ENCODE measurements at places on chromosomes 6 and 20.

- no peak for DNase-seq
Observed at GRCh38 chr6:148347441-148348054, 4.9 kb downstream of the SASH1 start.

GRCh38 chr20:33415948-33416347, 14.6 kb upstream of the CDK5RAP1 start:
- DNase-seq = no peak

GRCh38 chr20:51425347-51426106, 117.0 kb downstream of the NFATC2 start:
- no peak for DNase-seq

- no peak for DNase-seq
Observed at GRCh38 chr6:102670735-102671134, 1277.2 kb downstream of the GRIK2 start.

GRCh38 chr6:3220366-3220765, 7.1 kb downstream of the TUBB2B start:
- DNase-seq = no peak

- DNase-seq = no peak
Observed at GRCh38 chr6:1424306-1424927, 35.0 kb downstream of the FOXF2 start.

- peak; percentile 28 for DNase-seq
Observed at GRCh38 chr6:137415127-137415833, 78.9 kb downstream of the OLIG3 start.

DNA sequence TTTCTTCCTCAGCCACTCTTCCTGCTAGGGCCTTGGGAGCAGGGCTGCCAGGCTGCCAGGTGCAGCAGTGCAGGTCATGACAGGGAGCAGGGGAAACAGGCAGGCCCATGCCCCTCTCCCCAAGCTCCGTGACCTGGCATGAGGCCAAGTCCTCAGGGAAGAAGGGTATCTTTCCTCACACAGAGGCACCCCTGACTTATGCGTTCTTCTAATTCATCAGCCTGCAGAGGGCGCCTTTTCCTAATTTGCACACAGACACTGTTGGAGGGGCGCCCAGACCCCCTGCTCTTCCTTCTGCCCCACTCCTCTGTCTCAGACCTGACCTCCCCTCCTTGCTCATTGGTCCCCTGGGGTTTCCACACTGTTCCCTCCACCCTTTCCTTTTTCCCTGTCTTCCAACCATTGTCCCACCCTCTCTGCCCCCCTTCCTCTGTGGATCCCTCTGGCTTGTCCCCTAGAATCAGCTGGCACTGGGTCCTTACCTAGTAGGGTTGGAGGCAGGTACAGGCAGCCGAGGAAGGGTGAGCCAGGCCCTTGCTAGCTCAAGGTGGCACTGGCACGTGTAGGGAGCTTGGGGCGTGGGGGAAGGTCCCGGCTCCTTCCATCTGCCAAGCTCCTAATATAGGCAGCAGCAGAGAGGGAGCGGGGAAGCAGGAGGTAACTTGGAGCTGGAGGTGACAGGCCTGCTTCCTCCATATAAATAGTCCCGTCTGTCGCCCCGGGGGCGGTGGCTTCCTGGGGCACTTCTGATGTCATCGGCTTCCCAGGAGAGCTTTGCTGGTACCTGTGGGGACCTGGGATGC, 154.9 kb upstream of the MLN start:
- DNase-seq = no peak

- no peak for DNase-seq
Observed at GRCh38 chr20:50438986-50439407, 71.2 kb upstream of the PTPN1 start.

- DNase-seq = no peak
Observed at GRCh38 chr20:45459606-45460005, 9.9 kb upstream of the WFDC2 start.

DNA sequence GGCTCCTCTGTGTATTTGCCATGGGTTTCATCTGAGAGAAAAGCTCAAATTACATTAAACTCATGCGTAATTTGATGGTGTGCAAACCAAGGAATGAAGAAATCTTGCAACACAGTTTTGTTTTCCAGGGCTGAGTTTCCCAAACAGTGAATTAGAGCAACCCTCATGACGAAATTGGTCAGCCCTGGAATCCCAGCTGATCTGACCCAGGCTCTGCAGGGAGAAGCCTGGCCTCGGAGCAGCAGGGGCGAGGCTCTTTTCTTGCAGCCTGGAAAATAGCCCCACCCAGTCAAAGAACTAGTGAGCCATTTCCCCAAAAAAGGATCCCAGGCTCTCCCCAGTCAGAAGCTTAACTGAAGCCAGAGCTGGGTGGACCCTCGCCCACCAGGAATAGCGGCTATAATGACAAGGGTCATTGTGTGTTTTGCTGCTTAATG, 107.3 kb upstream of the SNX9 start:
- peak; percentile 81 for DNase-seq

DNA sequence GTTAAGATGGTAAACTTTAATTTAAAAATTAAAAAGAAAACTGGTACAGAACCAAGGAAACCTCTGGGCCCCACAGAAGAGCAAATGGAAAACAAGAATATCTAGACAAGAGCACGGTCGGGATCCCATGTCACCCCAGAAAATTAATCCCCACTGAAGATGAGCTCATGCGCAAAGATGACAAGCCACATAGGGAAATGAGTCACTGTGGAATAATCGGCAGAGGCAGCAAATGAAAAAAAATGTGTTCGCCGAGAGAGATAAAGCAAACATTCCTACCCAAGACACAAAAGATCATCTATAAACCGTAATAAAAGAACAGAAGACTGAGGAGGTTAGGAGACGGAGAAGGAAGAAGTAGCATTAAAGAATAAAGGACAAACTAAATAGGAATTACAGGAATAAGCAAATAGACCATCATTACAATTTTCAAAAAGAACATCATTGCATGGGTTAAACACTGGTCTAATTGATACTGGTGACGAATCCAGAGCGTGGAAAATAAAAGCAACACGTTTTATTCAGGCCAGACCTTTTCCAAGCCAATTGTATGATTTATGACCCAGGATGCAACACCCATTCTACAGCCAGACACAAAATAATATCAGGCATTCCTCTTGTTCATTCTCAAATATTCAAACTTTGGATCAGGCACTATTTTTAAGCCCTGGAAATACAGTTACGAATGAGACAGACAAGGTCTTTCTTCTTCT, 138.0 kb upstream of the ARID1B start:
- DNase-seq = no peak

DNA sequence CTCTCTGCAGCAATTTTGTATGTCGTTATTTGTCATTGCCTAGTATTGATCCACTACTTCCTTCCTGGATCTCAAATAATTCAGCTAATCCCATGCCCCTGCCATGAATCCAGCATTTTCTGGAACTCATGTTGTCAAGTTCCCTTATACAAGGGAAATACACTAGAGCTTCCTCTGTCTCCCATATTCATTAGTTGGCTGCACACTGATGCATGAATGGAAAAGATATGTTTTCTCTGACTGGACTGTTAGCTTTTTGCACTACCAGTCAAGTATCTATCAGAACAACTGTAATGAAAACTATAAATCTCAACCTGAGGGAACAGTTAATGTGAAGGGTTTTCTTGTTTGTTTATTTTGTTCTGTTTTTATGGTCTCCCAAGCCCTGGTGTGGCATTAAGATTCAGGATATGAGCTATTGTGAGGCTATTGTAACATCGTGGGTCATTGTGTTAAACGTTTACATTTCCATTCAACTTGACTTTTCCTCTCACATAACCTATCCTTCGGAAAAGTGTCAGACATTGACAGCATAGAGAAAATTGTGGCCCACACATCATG, 102.5 kb upstream of the FAM8A1 start:
- DNase-seq = no peak

DNA sequence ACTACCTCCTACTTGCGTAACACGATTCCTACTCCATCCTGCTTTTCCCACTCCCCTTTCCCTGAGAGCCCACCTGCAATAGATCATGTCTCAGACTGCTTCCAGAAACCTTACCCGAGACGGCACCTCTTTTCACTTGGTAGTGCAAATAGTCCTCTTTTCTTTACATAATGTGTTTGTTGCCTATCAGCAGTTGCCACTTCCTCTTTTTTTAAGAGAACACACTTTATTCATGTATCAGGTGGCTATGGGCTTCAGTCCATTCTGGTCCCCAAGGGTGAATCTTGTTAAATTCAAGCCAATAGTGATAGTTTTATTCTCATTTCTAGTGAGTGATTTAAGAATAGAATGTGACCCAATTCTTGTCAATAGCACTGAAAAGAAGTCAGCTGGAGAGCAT, 57.7 kb upstream of the FERMT1 start:
- no peak for DNase-seq

DNA sequence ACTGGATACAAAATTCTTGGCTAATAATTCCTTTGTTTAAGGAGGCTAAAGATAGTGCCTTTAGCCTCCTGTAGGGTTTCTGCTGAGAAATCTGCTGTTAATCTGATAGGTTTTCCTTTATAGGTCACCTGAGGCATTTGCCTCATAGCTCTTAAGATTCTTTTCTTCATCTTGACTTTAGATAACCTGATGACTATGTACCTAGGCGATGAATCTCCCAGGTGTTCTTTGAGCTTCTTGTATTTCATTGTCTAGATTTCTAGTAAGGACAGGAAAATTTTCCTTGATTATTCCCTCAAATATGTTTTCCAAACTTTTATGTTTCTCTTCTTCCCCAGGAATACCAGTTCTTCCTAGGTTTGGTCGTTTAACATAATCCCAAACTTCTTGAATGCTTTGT, 479.4 kb upstream of the MAN1A1 start:
- DNase-seq = no peak

DNA sequence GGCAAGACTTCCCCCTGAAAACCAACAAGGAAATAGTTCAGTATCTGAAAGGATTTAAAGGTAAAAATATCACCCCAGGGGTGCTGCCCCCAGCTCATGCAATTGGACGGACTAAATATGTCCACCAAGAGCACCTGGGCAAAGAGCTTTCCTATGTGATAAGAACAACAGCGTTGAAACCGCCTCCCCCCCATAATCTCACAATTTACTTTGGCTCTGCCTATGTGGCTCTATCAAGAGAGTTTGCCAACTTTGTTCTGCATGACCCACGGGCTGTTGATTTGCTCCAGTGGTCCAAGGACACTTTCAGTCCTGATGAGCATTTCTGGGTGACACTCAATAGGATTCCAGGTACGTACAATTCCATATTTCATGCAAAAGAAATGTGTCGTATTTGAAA, 35.8 kb downstream of the GCNT2 start:
- DNase-seq = no peak

All from uterus (tissue), 4 donors.